ENCODE measurements at places on chromosomes 13 and 19. TPM values are rescaled to one million over a fixed set of nuclear protein-coding genes. Genes with fewer than 3 reads are reported as not detected.

TMEM238 gene
- total RNA-seq, result 1.5 TPM

SPC24 gene
- total RNA-seq, result not detected

KPNA3 gene
- 154 TPM for total RNA-seq

KASH5 gene
- total RNA-seq, result not detected

KIR3DL2 gene
- total RNA-seq, result not detected

TMEM59L gene
- total RNA-seq, result 2.1 TPM

ZNF418 gene
- 2.4 TPM for total RNA-seq

PGLYRP1 gene
- total RNA-seq, result not detected

LSM7 gene
- 76.1 TPM for total RNA-seq

CEACAM20 gene
- total RNA-seq, result not detected

RPL21 gene
- total RNA-seq, result 913 TPM

Data from gastrocnemius medialis (tissue), 4 donors.